ENCODE measurements at places on chromosomes 6 and 20.

- no peak for DNase-seq
Measured at GRCh38 chr6:2921520-2922115, 18.5 kb upstream of the SERPINB9 start.

DNA sequence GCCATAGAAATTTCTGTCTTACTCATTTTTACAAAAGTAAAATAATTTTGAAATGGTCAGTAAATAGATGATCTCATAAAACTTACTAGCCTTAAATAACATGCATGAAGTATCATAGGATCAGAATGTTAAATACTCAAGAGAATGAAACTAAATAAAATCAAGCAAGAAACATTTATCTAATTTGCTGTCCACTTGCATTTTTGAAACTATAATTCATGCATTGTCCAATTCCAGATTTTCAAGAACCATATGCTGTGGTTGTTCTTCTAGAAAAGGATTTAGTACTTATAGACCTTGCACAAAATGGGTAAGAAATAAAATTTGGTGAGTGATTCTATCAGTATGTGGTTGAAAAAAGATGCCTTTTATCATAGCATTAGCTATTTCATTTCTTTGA, 107.0 kb downstream of the STXBP5 start:
- no peak for DNase-seq

GRCh38 chr6:149942461-149942829, 631 bp downstream of the ULBP2 start:
- DNase-seq, result no peak

DNA sequence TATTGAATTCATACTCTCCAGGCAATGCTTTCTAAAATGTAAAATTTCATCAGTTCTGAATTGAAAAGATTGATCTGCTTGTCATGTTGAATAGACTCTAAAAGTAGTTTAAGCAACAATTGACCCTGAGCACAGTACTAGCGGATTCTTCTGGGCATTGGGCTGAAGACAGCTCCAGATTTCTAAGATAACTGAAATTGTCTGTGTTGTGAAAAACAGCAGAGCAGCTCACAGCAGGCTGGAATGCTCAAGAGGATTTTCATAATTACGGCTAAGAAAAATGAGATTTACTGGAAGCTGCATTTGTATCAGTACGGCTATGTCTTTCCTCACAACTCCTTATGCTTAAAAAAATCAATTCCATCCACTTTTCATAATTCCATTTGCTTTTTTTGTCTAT, 373.7 kb downstream of the HACE1 start:
- DNase-seq, result no peak

- DNase-seq, result no peak
Measured at GRCh38 chr20:21323640-21324039, 20.5 kb downstream of the XRN2 start.

- DNase-seq, result no peak
Measured at GRCh38 chr6:110055387-110055735, 77.2 kb downstream of the GPR6 start.
